ENCODE measurements at places on chromosomes 5 and 9. TPM values are rescaled to one million over a fixed set of nuclear protein-coding genes. Genes with fewer than 3 reads are reported as not detected.

- H3K27me3 ChIP-seq, result no peaks in the 10 kb centered on the region
- H3K36me3 ChIP-seq, result peaks cover 86% of the 10 kb centered on the region
- no peak overlapping the region for H3K4me3 ChIP-seq
- H3K27ac ChIP-seq, result no peak overlapping the region
- DNase-seq, result no peak
Observed at GRCh38 chr5:7873216-7873615, 4.3 kb downstream of the MTRR start.

The SLC36A2 gene
- total RNA-seq, result not detected

- no peak overlapping the region for H3K27ac ChIP-seq
- H3K36me3 ChIP-seq, result no peaks in the 10 kb centered on the region
- no peaks in the 10 kb centered on the region for H3K27me3 ChIP-seq
Observed at GRCh38 chr9:75500479-75500878, 390.0 kb upstream of the PCSK5 start.

The PHF24 gene
- not detected for total RNA-seq

DNA sequence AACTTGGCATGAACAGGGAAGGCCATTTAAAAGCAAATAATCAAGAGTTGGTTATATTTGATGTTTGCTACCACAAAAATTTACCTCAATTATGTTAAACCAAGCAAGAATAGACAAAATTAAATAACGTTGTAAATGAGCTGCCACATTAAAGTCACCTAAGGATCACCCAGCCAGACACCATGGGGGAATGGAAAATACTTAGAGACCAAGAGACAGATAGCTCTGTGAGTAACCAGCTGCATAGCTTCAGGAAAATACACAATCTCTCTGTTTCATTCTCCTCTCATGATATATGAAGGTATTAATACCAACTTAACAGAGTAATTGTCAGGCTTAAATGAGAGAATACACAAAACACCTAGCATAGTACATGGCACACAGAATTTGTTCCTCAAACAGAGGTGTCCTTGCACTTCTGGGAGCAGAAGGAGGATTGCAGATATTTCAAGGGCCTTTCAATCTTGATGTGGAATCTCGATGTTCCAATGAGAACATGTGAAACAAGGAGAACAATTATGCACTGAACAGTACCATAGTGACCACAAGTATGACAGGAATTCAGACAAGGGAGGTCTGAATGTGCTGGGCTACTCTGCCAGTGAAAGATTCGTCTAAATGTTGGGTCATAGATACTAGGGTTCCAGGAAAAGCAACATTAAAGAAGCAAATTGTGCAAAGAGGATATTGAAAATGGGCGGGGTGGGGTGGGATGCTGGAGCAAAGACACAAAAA, 18.6 kb downstream of the JAKMIP2 start:
- H3K4me1 ChIP-seq, result peaks cover 17% of the 10 kb centered on the region
- no peak overlapping the region for H3K4me3 ChIP-seq
- no peaks in the 10 kb centered on the region for H3K27me3 ChIP-seq
- peak; percentile 59 for DNase-seq

GRCh38 chr5:148554621-148555020, 99.7 kb downstream of the HTR4 start:
- 0 out of 2 replicates have a peak, but pooled peaks cover 3% of the 10 kb centered on the region for H3K27me3 ChIP-seq
- H3K4me1 ChIP-seq, result no peaks in the 10 kb centered on the region
- no peak overlapping the region for H3K27ac ChIP-seq
- no peaks in the 10 kb centered on the region for H3K36me3 ChIP-seq
- no peak overlapping the region for H3K4me3 ChIP-seq

The GFPT2 gene
- 125 TPM for total RNA-seq

GRCh38 chr5:37208883-37209797, 40.0 kb downstream of the CPLANE1 start:
- no peak overlapping the region for H3K4me3 ChIP-seq
- peaks cover 32% of the 10 kb centered on the region for H3K36me3 ChIP-seq
- no peaks in the 10 kb centered on the region for H3K4me1 ChIP-seq
- no peaks in the 10 kb centered on the region for H3K27me3 ChIP-seq
- H3K27ac ChIP-seq, result no peak overlapping the region
- no peak for DNase-seq

DNA sequence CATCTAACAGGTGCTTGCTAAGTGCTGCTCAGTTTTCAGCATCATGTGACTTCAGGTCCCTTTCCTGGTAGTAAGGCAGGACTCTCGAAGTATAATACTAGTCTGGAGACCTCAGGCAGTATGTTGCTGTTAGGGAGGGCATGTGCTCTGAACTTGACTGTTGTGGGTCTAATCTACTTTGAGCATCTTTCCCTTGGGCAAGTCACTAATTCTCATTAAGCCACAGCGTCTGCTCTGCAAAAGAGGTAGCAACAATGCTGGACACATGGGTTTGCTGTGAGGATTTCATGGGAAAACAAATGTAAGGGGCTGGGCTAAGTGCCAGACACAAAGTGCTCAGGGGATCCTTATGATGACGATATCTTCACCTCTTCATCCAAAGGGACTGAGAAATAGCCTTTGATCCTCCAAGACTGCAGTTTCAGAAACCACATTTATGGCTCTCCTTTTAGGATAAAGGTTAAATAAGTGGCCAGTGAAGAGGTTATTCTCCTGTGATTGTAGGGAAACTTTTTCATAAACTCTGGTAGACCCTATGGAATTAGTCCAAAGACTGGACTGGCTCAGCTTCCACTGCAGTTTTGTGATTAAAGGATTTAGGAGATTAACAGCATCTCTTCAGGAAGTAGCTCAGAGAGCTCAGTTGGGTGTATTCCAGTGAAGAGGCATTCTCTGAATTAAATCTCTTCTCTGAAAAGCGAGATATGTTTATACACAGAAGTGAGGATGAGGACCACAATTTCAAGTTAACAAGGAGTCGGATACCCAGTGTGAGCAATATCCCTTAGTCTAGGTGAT, 216.6 kb downstream of the SGCD start:
- H3K27me3 ChIP-seq, result no peaks in the 10 kb centered on the region
- H3K4me1 ChIP-seq, result no peaks in the 10 kb centered on the region

The CLPTM1L gene
- total RNA-seq, result 247 TPM

- H3K27ac ChIP-seq, result no peak overlapping the region
- H3K4me1 ChIP-seq, result no peaks in the 10 kb centered on the region
- H3K36me3 ChIP-seq, result peaks cover 36% of the 10 kb centered on the region
Observed at GRCh38 chr5:140497897-140498296, 49.6 kb upstream of the EIF4EBP3 start.

The FUT7 gene
- not detected for total RNA-seq

GRCh38 chr5:177403102-177403791, 2.8 kb upstream of the PFN3 start:
- no peaks in the 10 kb centered on the region for H3K36me3 ChIP-seq
- H3K27ac ChIP-seq, result no peak overlapping the region

The NSG2 gene
- total RNA-seq, result not detected

GRCh38 chr9:94975480-94975879, 249.0 kb downstream of the AOPEP start:
- DNase-seq, result no peak
- no peak overlapping the region for H3K27ac ChIP-seq
- peaks cover 10% of the 10 kb centered on the region for H3K4me1 ChIP-seq
- no peak overlapping the region for H3K4me3 ChIP-seq

- no peaks in the 10 kb centered on the region for H3K36me3 ChIP-seq
- DNase-seq, result no peak
- no peak overlapping the region for H3K27ac ChIP-seq
Observed at GRCh38 chr5:108919591-108920326, 172.1 kb downstream of the FER start.

The ST8SIA4 gene
- total RNA-seq, result not detected

GRCh38 chr5:36079200-36079781, 12.6 kb upstream of the UGT3A2 start:
- H3K4me3 ChIP-seq, result no peak overlapping the region
- DNase-seq, result peak; percentile 22
- no peaks in the 10 kb centered on the region for H3K36me3 ChIP-seq
- H3K27me3 ChIP-seq, result peaks cover 12% of the 10 kb centered on the region

GRCh38 chr5:171226096-171226754, 82.8 kb upstream of the TLX3 start:
- no peaks in the 10 kb centered on the region for H3K4me1 ChIP-seq
- no peak for DNase-seq
- H3K4me3 ChIP-seq, result no peak overlapping the region
- no peaks in the 10 kb centered on the region for H3K27me3 ChIP-seq
- no peaks in the 10 kb centered on the region for H3K36me3 ChIP-seq

DNA sequence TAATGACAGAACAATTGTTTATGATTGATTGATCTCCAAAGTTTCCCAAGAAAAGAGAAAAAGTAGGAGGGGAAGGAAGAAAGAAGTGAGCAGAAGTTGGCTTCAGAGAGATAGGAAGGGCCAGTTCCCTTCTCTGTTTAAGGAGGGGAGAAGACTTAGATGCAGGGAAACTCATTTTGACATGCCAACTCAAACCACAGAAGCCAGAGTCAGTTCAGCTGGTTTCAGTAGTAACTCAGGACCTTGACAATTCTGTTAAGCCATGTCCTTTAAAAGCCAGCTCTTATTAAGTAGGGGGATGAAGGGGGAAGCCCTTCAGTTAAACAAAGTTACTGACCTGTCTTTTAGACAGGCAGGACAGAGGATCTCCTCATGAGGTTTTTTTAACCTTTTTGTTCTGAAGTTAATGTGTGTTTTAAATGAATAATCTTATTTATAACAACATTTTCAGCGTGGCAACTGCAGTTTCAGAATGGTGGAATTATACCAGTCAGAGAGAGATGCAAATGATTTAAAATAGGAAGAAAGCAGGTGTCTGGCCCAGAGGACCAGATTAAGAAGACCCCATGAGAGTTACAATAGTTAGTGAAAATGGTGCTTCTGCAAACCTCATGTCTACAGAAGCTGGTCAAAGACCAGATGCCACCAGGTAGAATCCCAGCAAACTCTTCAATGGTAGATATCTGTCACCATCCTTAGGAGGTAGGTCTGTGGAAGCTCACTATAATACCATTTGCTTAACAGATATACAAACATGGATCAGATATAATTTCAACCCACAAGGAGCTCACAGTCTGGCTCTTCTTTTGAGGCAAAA, 29.3 kb upstream of the ABL1 start:
- no peak overlapping the region for H3K4me3 ChIP-seq
- H3K27me3 ChIP-seq, result no peaks in the 10 kb centered on the region
- no peak overlapping the region for H3K27ac ChIP-seq

DNA sequence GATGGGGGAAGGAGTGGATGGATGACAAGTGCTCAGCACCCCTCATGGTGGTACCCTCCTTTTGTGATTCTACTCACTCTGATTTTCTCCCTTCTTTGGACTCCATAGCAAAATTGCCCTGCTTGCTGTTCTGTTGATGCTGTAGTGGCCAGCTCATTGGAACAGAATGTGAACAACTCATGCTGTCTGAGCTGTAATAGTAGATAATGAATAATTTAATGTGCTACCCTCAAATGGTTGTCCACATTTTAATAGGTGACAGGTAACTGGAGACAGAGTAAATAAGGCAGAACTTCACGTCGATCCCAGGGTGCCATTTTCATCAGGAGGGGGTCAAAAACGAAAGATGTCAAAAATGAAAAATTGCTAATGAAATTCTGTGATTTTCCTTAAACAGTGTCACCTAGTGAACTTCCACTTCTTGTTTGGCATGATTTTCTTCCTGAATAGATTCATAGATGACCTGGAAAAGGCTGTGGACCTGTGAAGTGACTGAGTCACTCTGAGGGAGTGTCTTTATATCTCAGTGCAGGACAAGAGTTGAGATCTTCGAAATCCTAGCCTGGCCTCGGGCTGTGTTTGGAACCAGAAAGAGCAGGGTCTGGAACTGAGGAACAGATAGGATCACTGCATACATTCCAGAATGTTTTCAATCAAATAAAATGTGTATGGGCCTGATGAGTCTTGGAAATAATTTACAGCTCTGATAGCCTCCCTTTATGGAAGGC, 270.2 kb downstream of the PSAT1 start:
- peaks cover 14% of the 10 kb centered on the region for H3K4me1 ChIP-seq
- DNase-seq, result no peak
- H3K27ac ChIP-seq, result no peak overlapping the region

DNA sequence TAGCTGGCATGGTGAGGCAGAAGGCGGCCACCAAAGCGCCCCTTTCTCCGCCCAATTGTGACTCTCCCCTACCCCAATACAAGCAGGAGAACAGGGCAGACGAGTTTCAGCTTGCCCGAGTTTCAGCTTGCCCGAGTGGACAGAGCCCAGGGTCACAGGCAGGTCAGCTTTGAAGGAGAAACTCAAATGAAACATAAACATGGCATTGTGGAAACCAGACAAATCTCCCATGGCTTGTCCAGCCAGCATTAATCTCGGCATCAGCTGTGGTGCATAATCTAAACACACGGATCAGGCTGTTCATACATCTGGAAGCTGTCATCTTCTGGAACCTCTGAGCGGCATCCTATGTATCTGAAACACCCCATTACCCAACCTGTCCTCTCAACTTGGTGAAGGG, 16.9 kb downstream of the PTCH1 start:
- no peaks in the 10 kb centered on the region for H3K27me3 ChIP-seq
- no peak overlapping the region for H3K4me3 ChIP-seq
- DNase-seq, result peak; percentile 68
- H3K36me3 ChIP-seq, result peaks cover 83% of the 10 kb centered on the region
- H3K4me1 ChIP-seq, result peaks cover 93% of the 10 kb centered on the region

- peak; percentile 47 for DNase-seq
- no peaks in the 10 kb centered on the region for H3K36me3 ChIP-seq
- H3K4me1 ChIP-seq, result peaks cover 32% of the 10 kb centered on the region
- no peaks in the 10 kb centered on the region for H3K27me3 ChIP-seq
- H3K27ac ChIP-seq, result peak overlapping the region; percentile 78
Observed at GRCh38 chr9:81832571-81833285, 95.5 kb upstream of the SPATA31D4 start.

The SNCAIP gene
- not detected for total RNA-seq

The SELENOP gene
- not detected for total RNA-seq

DNA sequence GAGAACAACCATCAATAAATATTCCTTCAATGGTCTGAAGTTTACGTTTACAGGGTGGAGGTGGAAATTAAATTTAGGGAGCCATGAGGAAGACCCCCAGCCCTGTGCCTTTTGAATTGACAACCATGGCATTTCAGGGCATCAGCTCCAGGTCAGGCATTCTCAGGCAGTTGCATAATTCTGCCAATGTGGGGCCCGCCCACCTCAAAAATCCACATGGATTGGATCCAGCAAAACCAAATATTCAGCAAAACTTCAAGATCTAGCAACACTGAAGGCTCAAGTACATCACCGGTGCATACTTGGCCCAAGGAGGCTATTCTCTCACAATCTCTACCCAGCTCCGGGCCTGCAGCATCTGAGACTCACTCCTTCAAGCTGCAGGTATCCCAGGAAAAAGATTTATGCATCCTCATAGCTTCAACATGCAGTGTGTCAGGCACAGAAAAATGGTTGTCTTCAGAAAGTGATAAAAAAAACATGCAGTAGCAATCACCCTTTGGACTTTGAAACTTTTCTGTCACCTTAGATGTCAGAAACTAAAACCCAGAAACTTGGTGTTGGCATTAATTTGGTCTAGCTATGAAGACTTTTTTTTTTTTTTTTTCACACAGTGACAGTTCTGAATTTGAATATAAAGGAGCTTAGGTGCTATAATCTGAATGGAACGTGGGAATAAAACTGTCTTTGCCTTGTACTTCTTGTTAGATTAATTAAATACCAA, 21.4 kb upstream of the ANXA2R start:
- no peak overlapping the region for H3K27ac ChIP-seq
- peaks cover 45% of the 10 kb centered on the region for H3K4me1 ChIP-seq
- H3K4me3 ChIP-seq, result no peak overlapping the region
- no peaks in the 10 kb centered on the region for H3K27me3 ChIP-seq

The HTR1A gene
- total RNA-seq, result not detected
